Stimulated activated CD4-positive, alpha-beta T cell treated with anti-CD3 and anti-CD28 coated beads, Interleukin-2, amount 100 ng/mL, for 24 hours (primary cell): ENCODE measurements at places on chromosomes 1 and 21.

DNA sequence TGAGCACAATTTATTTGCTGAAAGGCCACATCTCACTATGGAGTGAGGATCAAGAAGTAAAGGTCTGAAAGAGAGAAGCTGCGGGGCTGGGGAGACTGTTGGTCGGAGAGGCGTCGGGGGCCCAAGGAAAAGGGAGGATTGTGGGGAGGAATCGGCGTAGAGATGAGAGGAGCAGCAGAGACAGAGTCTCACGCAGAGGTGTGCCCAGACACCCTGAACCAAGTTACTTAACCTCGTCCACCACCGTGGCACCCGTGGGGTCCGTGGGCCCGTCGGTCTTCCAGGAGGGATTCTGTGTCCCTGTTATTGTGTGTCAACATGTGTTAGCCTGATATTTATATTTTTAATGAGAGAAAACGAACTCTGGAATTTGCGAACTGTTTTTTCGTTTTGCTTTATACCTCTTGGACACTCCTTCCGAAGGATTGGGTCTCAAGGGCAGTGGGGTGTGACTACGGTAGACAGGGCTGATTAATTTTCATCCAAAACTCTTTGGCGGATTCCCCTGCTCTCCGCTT lies 3.8 kb upstream of the NBPF1 start:
- peak; percentile 17 for DNase-seq

GRCh38 chr1:52996653-52997052 lies 65.4 kb upstream of the PODN start:
- no peak for DNase-seq

GRCh38 chr1:30700528-30701257 lies 22.7 kb downstream of the MATN1 start:
- no peak for DNase-seq

DNA sequence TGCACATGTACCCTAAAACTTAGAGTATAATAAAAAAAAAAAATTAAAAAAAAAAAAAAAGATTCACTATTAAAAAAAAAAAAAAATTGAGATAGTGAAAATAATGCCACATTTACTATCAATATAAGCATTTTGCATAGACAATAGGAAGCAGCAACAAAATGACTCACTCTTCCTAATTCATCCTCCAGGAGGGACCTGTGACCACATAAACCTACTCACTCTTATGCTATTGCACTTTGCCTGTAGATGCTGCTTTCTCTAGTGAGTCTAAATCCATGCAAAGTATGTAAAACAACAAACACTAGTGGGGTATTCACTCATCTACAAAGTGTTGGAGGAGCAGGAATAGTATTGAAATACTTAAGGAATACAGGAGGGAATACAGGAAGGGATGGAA lies 2.9 kb downstream of the OR10J5 start:
- no peak for DNase-seq

GRCh38 chr1:209723756-209724693 lies 19.4 kb downstream of the HSD11B1 start:
- peak; percentile 59 for DNase-seq

DNA sequence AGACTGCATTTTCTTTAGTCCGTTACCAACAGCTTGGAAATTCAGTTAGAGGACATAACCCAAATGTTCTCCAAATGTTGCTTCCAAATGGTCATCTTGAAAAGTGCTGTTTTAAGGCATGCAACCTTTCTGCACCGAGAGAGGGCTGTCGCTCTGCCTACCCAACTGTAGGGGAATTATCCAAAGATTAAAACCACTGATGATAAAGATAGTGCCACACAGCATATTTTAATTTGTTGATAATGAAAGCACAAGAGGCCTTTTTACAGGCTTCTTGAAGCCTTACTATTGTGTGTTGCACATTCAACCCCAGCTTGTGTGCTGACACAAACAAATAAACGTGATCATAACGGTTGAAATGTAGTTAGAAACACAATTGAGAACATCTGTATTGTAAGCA lies 121.5 kb downstream of the LMO4 start:
- no peak for DNase-seq

DNA sequence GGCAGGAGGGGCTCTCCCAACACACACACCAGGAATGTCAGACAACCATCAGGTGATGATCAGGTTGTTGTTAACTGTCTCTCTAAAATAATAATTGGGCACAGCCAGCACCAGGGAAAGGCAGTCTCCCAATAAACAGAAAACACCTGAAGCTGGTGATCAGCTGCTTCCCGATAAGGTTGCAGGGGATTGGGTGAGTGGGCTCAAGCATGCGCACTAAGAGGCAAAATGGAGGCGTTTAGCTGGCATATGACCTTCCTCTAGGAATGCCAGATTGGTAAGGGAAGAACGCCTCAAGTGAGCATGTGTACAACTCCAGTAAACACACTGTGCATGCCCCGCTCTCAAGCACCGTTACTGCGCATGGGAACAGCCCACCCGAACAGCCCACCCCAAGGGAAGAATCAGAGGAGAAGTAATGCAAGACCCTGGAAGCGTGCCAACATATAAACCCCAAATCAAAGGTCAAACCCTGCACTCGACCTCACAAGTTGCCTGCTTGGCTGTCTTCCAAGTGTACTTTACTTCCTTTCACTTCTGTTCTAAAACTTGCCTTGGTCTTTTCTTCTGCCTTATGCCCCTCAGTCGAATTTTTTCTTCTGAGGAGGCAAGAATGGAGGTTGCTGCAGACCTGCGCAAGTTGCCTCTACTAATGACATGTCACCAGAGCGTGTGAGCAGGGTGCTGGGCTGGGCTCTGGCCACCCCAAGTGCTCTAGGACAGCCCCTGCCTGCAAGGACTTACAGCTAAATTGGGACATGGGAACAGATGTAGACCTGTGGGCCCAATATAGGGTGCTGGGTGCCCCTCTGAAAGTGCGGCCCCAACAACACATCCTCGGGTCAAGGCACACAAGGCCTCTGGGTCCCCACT lies 200.8 kb downstream of the RHOU start:
- no peak for DNase-seq

DNA sequence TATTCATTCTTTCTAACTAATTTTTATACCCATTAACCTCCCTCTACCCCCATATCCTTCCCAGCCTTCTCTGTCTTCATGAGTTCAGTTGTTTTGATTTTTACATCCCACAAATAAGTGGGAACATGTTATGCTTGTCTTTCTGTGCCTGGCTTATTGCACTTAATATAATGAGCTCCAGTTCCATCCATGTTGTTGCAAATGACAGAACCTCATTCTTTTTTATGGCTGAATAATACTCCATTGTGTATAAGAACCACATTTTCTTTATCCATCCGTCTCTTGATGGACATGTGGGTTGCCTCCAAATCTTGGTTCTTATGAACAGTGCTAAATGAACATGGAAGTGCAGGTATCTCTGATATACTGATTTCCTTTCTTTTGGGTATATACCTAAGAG lies 21.5 kb downstream of the AGPAT3 start:
- no peak for DNase-seq

DNA sequence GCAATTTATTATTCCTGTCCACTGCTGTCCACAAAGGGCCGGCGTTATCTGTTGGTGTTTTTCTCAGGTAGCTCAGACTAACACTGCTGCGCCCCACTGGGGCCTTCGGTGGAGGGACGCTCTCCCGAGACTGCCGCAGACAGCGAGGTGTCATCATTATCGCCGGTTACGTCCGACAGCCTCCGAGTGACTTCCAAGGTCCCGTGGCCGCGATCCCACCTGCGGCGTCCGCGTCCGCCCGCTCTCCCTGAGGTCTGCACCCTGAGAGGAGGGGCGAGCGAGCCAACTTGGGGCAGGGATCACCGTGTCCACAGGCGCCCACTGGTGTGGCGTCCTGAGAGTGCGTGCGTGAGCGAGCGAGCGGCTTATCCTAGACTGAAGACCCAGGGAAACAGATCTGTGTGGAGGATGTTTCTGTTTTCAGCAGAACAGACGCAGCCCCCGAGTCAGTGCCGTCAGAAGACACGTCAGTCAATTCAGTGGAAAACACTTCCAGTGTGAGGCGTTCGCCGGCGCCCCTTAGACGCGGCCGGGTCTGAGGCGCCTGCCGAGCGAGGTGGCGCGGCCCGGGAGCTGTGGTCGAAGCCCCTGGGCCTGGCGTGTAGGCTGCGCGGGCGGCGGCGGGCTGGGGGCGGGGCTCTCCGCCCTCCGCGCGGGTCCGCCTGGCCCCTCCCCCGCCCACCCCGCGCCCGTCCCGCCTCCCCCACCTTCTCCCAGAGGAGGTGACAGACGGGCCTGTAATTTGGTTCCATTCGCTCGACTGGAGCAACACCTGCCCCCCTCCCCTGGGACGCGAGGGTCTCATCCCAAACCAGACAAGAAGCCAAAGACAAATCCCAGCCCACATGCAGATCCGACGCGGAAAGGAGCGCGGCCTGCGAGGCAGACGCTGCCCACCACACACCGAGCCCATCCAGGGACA lies 12.6 kb downstream of the NHLH2 start:
- DNase-seq, result no peak

- no peak for DNase-seq
These were observed 147.1 kb downstream of the DNM3 start for GRCh38 chr1:171988243-171988885.

DNA sequence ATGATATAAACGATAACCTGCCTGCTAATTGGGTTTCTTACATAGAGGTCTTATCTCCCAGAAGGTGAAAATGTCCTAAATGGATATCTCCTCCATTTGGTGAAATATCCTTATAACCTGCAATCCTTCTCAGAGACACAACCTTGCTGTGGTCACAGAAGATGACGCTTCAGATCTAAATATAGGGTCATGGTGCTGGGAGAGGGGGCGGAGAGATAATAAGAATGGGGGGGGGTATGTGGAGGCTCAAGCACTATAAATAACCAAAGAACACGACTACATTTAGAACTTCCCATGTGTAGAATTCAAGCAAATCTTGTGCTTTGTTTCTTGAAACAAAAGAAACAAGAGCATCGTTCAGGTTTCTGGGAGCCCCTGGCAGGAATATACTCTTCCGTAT lies 260.6 kb upstream of the ESRRG start:
- DNase-seq, result no peak

- DNase-seq, result no peak
These were observed 18.9 kb downstream of the ANGPTL7 start for GRCh38 chr1:11207898-11208611.

DNA sequence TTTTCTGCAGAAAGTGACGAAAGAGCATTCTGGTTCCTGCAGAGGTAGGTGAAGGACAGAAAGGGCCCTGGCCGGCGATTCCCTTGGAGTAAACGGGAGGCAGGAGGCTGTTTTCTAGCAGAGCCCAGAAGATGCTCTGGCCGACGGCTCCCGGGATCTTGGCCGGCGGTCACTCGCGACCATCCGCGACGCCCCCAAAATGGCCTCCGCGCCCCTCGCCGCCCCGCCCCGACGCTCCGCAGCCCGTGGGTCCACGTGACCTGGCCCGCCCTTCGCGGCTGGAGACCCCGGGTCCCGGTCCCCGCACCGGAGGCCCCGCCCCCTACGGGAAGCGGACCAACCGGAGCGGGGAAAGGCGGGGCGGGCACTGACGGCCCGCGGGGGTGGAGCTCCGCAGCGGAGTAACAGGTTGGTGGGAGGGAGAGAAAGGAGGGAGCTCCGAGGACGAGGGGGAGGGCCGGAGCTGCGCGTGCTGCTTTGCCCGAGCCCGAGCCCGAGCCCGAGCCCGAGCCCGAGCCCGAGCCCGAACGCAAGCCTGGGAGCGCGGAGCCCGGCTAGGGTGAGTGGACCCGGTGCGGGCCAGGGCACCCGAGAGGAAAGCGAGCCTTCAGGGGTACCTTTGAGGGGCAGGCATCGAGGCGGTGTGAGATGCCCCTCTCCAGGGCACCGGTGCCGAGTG lies at the start of gene CGN:
CGN (plus strand) TSS at position 431 of the 679 bp plus-strand sequence. CDS start 7,133 bp downstream, outside the sequence.
- DNase-seq, result peak; percentile 84

DNA sequence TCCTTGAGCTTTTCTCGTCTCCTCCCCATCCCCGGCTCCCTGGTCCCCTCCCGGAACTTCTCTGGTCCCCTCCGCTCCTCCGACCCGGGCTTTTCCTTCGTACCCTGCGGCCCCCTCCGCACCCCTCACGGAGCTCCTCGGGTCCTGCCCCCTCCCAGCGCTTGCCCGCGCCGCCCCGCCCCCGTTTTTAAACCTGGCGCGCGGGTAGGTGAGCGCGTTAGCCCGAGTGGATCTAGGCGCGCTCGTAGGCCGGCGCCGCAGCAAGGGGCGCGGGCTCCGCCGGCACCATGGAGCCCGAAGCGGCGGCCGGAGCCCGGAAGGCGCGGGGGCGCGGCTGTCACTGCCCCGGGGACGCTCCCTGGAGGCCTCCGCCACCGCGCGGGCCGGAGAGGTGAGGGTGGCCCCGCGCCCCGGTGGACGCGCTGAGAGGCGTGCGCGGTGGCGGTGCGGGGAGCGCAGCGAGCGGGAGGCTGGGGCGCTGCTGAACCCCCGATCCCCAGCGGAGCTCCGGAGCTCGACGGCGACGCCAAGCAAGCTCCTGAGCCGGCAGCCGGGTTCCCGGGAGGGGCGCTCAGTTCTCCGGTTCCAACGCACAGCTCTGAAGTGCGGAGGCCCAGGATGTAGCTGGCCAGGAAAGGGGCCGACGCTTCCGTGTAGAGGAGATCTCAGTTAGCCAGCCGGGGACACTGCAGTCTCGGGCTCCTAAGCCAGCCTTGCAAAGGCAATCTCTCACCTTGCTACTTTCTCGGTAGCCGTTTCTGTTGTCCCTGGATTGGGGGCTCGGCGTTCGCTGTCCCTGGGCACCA lies at the start of gene RIPPLY3:
RIPPLY3 (plus strand) TSS at position 217 of the 806 bp plus-strand sequence; CDS start at position 288, 71 bp downstream.
- DNase-seq, result no peak

GRCh38 chr1:228295201-228295600 lies 87.4 kb downstream of the OBSCN start:
- DNase-seq, result no peak

DNA sequence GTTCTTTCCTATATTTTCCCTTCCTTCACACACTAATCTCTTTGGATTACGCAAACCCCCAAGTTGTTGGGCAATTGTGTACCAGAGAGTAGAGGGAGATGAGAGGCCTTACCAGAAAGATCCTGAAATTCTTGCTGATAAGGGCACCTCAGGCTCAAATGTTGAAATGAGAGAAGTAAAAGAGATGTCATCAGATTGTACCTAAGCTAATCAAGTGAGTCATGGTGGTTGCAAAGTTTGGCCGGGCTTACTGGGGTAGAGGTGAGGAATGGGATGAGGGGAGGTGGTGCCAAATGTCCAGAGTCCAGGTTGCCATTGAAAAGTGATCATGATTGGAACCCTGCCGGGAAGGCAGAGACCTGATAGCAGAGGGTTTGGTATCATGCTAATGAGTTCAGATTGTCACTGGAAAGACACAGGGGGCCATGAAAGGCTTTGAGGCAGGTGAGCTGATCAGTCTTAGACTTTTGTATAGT lies 43.1 kb downstream of the OPTC start:
- DNase-seq, result no peak

DNA sequence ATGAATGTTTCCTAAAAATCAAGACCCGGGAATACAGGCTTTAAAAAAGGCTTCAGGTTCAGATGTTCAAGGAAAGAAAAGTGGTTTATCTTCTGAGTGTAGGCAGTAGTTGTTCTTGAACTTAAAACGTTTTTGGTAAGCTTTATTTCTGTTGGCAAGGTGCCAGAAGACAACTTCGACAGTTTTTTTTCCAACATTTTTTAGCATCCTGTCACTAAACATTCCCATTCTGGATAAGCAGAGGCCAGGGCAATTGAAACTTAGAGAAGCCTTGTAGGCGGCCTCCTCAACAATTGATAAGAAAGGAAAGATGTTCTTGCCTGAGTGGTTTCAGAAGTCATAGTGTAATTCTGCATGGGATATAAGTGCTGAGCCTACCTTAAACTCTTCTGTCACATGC lies 66.7 kb downstream of the PATJ start:
- DNase-seq, result no peak

GRCh38 chr1:145996433-145997015 lies at the start of gene TXNIP:
TSS of gene TXNIP (minus strand) at chr1:145996579. CDS start at chr1:145996266, 313 bp downstream.
- DNase-seq, result peak; percentile 96
